ENCODE measurements at places on chromosomes 2 and 18. TPM values are rescaled to one million over a fixed set of nuclear protein-coding genes. Genes with fewer than 3 reads are reported as not detected.

Gene ZCCHC2
- 22.9 TPM for total RNA-seq

DNA sequence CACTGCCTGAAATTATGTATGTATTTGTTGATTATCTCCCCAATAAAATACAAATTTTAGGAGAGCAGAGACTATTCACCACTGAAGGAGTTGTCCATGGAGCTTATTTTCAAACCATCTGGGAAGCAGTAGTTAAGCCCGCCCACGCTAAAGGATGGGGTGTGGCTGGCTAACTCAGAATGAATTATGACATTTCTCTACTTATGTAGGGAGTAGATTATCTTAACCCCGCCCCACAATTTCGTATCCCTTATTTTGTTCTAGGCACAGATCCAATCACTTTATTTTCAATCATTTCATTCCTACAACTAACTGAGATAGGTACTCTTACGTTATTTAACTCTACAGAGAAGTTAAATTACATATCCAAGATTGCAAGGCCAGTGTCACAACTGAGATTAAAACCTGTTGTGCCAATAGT is 1.4 kb upstream of the LAPTM4A start:
- H3K36me3 ChIP-seq, result no peaks in the 10 kb centered on the region
- H3K27me3 ChIP-seq, result no peaks in the 10 kb centered on the region
- H3K27ac ChIP-seq, result peak overlapping the region; percentile 96
- DNase-seq, result peak; percentile 27

DNA sequence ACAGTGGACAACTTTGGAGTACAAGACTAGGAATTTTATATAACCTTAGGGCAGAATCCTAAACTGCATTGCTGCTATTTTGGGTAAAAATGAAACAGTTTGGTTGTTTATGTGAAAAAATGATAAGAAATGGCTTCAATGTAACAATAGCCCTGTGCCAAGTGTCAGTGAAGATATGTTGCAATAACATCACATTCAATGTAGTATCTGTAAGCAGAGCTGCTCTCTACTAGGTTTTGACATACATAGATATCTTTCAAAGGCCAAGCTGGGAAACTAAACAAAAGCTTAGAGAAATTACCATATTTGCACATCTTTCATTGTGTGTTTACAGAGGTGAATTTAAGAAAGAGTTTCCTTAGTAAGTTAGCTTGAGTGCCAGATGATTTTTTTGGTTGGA is 135.0 kb upstream of the DOK6 start:
- no peaks in the 10 kb centered on the region for H3K36me3 ChIP-seq
- no peak for DNase-seq
- H3K4me3 ChIP-seq, result no peak overlapping the region
- H3K27ac ChIP-seq, result no peak overlapping the region
- H3K27me3 ChIP-seq, result no peaks in the 10 kb centered on the region
- no peaks in the 10 kb centered on the region for H3K4me1 ChIP-seq

DNA sequence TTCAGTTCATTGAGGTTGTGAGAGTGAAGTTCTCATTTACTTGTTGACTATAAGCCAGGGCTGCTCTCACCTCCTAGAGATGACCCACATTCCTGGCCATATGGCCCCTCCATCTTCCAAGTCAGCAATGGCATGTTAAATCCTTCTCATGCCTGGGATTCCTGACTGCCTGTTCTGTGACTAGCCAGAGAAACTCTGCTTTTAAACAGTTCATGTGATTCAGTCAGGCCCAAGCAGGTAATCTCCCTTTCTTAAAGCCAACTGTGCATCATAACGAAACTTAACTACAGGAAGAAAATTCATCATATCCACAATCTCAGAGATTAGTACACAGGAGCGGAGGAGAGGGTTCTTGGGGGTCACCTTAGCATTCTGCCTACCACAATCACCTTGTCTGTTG is 11.5 kb downstream of the DPP4 start:
- H3K4me3 ChIP-seq, result no peak overlapping the region
- no peaks in the 10 kb centered on the region for H3K4me1 ChIP-seq
- no peak overlapping the region for H3K27ac ChIP-seq
- DNase-seq, result no peak

DNA sequence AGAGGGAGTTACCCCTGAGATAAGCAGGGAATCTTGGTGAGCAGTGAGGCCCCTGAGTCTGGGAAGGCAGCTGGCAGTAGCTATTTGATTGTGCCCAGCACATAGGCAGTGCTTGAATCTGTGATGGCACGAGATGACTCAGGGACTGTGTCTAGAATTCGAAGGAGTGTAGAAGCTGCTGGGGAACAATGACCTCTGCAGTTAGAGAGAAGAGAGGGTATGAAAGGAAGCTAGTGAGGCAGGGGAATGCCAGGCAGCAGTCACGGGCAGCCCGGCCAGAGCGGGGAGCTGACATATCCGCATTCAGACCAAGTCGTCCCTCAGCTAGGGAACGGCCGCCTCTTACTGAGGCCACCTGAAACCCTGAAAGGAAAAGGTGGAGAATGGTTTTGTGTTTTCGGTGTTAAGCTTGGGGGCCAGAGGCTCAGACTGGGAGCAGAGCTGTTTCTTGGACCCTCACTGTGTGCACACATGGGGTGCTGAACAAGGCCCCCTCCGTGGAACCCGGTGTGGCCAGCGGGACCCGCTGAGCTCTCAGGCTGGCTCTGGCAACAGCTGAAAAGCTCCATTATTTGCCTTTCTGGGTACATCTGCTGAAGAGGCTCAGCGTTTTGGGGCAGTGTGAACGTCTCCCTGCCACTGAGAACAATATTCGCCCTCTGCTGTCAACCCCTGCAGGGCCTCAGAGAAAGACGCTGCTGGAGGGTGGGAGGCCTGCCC is 32.9 kb downstream of the ARHGEF4 start:
- H3K4me1 ChIP-seq, result no peaks in the 10 kb centered on the region
- DNase-seq, result no peak
- no peak overlapping the region for H3K4me3 ChIP-seq
- H3K27ac ChIP-seq, result no peak overlapping the region
- no peaks in the 10 kb centered on the region for H3K36me3 ChIP-seq

Gene ABHD3
- total RNA-seq, result 9.6 TPM

DNA sequence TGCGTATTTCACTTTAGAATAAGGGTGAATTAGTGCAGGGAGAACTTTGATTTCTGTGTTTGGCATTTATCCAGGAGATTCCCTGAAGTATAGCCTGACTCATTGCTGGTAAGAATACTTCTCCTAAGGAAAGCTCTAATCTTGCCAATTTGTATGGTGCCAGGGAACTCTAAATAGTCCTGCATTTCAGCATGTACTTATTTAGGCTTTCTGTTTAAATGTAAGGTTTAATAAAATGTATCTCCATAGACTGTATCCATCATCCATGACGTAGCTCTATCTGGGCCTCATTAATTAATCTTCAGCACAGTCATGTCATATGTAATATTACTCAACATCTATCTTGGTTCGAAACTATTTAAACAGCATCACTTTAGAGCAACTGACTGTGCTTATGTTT is 127.7 kb downstream of the DOK6 start:
- no peak overlapping the region for H3K4me3 ChIP-seq
- no peaks in the 10 kb centered on the region for H3K27me3 ChIP-seq
- H3K4me1 ChIP-seq, result no peaks in the 10 kb centered on the region

- H3K36me3 ChIP-seq, result no peaks in the 10 kb centered on the region
- no peaks in the 10 kb centered on the region for H3K27me3 ChIP-seq
- DNase-seq, result no peak
- H3K27ac ChIP-seq, result no peak overlapping the region
- H3K4me3 ChIP-seq, result no peak overlapping the region
Observed at GRCh38 chr18:40058811-40059570, 1896.0 kb upstream of the PIK3C3 start.

Gene FAHD2B
- 18.5 TPM for total RNA-seq

GRCh38 chr2:191311627-191312026 is 66.4 kb downstream of the MYO1B start:
- no peaks in the 10 kb centered on the region for H3K27me3 ChIP-seq
- no peak overlapping the region for H3K27ac ChIP-seq
- no peaks in the 10 kb centered on the region for H3K4me1 ChIP-seq
- H3K36me3 ChIP-seq, result no peaks in the 10 kb centered on the region
- no peak overlapping the region for H3K4me3 ChIP-seq

- H3K4me3 ChIP-seq, result no peak overlapping the region
- H3K36me3 ChIP-seq, result no peaks in the 10 kb centered on the region
- H3K27me3 ChIP-seq, result no peaks in the 10 kb centered on the region
- no peak overlapping the region for H3K27ac ChIP-seq
- H3K4me1 ChIP-seq, result no peaks in the 10 kb centered on the region
- no peak for DNase-seq
Observed at GRCh38 chr2:175393851-175394250, 212.3 kb upstream of the ATP5MC3 start.

DNA sequence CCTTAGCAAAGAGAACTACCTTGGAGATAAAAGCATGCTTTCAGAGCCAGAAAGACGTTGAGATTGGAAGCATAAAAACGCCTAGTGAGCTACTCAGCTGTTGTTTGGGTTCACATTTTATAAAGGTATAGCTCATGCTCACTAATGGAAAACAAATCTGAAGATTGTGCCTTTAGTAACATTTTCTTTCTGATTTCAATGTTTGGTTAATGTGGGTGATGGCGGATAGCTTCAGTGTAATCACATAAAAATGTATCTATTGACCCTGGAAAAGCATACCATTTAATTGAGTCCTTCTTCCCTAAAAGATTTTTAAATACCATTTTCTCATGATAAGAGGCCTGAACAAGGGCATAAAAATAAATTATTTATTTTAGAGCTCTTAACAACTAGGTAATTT is 73.4 kb downstream of the DTNA start:
- no peak overlapping the region for H3K27ac ChIP-seq
- H3K4me3 ChIP-seq, result no peak overlapping the region
- no peaks in the 10 kb centered on the region for H3K36me3 ChIP-seq
- no peaks in the 10 kb centered on the region for H3K27me3 ChIP-seq
- H3K4me1 ChIP-seq, result no peaks in the 10 kb centered on the region
- no peak for DNase-seq
